COR-L47 (cell line): ENCODE measurements at places on chromosomes 13 and 19.

DNA sequence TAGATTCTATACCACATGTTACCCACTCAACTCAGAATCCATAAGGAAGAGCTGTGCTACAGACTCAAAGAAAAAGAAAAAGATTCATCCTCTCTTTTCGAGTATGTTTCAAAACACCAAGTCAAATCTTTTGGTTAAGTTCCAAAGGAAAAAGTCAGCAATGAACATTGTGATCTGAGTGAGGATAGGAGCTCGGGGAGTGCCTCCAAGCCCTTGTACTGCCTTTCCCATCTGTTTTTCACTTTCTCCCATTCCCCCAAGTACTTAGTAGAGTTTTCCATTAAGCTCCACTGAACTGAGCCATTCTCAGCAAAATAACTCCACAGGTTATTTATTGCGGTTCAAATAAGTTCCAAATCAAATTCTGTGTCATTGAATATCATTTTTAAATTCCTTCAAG, 47.7 kb upstream of the MAB21L1 start:
- DNase-seq: no peak

DNA sequence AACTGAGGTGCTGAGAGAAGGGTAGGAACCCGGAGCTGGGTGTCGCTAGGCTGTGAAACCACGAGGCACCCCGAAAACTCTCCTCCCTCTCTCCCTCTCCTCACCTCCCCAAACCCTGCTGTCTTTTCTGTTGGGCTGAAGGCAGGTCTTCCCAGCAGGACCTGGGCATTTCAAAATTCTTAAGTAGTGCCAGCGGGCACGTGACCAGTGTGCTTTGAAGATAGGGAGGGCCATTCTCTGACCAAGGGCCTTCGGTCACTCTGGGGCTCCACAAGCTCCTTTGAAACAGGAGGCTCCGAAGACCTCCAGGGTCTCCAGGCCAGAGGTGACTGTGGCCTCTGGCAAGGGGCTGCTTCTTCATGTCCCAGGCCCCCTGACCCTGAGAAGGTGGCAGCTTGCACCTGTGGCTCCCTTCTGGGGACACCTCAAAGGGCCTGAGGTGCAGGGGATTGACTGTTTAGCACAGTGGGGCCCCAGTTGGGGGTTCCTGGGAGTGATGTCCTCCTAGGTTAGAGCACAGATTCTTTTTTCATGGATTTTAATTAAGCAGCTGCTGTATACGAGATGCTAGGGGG, 48.3 kb downstream of the DNM2 start:
- DNase-seq: no peak

DNA sequence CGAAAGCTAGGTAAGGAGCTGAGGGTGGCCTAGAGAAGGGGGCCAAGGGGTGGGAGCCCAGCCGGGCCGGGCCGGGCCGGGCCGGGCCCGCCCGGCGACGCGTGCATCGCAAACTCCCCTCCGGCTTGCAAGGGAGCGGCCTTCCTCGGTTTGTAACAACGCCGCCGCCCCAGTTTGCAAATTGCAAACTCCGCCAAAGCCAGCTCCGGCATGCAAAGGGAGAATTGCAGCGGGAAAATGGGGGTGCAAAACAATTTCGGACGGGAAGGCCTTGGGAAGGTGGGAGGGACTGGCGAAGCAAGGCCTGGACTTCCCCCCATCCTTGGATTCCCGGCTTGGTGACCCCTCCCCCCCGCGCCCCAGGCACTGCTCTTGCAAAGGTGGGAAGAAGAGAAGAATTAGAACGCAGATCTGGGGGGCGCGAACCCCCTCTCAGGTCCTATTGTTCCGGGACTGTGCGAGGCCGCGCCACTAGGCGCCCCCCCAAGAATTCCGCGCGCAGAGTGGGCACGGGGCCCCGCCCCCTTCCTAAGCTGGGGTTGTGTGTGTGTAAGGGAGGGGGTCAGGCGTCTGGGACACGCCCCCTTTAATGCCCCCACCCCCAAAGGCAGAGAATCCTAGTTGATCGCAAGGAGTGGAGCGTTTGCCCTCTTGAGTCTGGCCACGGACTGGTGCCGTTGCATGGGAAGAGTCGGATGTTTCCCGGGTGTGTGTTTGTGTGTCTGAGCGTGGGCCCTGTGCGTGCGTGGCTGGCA, 926 bp downstream of the PRR12 start:
- DNase-seq: peak; percentile 45

GRCh38 chr19:12694641-12695040, 1.8 kb downstream of the FBXW9 start:
- DNase-seq: no peak

GRCh38 chr19:1373534-1374249, 10.0 kb upstream of the NDUFS7 start:
- DNase-seq: no peak

DNA sequence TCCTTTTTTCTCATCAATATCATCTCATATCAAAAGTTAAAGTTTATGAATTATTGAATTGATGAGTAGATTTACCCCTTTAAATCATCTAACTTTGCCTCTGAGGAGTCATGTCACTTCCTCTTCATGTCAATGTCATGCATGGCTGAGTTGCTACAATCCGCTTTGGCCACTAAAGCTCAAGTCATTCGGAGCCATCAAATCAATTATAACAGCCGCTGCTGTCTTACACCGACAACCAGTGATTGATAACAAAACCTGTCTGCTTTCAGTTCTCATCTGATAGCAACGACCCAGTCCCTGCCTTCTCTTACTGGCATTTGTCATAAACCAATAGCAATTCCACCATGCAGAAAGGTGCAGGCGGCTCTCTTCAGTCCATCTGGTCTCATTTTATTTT, 429.3 kb downstream of the DIAPH3 start:
- DNase-seq: no peak

GRCh38 chr13:99384468-99384867, 77.3 kb upstream of the GPR183 start:
- no peak for DNase-seq

DNA sequence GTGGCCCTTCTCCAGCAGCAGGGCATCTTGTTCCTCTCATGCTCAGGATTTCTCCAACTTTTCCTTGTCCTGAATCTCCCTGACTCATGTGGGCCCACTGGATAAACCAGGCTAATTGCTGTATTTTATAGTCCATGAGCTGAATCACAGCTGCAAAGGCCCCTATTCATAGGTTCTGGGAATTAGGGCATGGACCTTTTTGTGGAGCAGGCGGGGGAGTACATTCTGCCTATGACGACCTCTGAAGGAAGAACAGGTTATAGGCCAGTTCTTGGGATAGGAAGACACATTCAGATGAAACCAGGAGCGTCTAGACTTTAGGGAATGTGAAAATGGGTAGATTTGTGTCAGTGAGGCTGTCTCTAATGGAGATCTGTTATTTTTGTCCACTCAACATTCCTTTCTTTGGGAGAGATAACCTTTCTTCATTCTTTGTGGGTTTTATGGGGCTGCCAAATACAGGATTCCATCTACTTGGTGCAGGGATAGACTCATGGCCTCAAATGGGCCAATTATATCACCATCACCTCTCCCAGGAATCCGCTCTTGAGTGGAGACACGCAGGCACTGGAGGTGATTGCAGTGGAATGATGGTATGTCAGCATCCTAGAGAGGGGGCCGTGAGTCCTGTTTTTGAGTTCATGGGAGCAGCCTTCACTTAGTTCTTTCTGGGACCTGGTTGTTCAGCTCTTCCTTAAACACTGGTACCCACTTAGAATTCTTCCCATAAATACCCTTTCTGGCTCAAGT, 45.1 kb upstream of the CNMD start:
- no peak for DNase-seq

DNA sequence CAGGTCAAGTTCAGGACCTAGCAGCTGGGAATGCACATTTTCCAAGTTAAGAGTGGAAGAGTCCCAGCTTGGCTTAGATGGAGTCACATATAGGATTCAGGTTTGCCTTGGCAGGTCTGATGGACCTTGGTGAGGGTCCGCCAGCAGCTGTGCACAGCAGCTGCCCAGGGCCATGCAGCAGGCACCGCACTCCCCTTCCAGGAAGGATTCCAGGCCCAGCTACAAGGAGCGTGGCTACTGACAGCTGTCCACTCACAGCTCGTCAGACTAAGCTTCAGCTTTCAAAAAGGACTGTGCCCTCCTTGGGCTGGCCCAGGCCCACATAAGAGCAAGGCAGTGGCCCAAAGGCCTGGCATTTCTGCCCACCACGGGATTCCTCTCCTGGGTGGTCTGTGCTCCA, 68.4 kb downstream of the ALOX5AP start:
- no peak for DNase-seq

DNA sequence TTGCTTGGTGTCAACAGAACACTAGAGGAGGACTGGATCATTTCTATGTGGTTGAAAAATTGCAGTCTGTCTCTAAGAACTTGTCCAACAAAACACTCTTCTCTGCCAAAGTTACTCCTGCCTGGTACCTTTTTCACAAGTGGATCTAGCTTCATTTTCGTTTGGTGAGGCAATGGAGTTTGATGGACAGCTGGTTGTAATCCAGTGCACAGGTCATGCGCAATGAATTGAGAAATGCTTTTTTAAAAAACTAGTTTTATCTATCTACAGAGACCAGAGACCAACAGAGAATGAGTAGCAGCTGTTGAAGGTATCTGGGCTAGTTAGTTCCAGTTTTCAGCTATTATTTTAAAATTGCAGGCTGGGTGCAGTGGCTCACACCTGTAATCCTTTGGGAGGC, 12.0 kb upstream of the KBTBD6 start:
- DNase-seq: no peak

DNA sequence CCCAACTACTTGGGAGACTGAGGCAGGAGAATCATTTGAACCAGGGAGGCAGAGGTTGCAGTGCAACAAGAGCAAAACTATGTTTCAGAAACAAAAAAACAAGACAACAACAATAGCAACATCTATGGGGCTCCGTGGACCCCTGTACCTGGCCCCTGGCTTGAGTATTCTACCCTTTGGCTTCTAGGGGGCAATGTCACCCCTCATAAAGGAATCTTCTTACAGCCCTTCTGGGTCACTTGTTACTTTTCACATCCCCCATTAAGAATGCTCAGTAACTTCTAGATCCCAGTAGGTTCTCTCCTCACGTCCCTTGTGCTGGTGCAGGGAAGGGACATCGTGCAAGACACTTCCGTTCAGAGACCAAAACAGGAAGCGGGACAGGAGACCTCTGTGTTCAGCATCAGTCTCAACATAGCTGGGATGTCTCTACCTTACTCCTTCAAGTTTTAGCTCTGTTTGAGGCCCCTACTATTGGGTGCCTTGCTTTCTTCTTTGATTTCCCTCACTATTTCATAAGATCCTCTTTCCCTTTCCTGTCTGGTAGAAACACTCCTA, 218.1 kb upstream of the ARGLU1 start:
- DNase-seq: no peak

DNA sequence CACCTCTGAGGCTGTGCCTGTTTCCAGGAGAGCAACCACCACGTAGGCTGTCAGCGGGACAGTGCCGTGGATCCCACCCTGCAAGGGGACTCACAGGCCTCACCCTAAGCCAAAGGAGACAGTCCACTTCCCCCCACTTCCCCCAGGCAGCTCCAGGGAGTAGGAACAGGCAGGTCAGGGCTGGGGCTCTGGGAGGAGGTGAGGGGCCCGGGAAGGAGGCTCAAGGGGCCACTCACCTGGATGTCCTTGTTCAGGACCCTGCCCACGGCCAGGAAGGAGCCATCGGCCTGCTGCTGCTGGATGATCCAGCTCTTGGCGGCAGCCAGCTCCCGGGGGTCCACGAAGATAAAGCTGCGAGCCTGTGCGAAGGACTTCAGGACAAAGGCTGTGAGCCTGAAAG, 25.6 kb downstream of the F2RL3 start:
- no peak for DNase-seq

DNA sequence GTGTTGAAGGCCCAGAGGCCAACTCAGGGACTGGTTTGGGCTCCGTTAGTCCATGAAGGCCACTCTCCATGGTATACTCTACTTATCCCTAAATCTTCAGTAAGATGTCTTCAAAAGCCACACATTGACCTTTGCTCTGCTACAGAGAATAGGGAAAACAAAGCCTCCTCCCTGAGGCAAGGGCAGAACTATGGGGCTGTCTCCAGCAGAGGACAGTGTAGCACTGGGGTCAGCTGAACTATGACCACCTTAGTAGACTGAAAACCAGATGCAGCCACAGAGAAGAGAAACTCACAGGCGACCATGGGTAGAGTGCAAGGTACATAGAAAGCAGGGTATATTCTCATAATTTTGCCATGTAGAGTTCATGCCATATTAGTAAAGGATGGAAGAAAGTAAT, 587.4 kb downstream of the LMO7 start:
- DNase-seq: no peak

- no peak for DNase-seq
Measured at GRCh38 chr13:94033830-94034642, 445.4 kb downstream of the DCT start.

DNA sequence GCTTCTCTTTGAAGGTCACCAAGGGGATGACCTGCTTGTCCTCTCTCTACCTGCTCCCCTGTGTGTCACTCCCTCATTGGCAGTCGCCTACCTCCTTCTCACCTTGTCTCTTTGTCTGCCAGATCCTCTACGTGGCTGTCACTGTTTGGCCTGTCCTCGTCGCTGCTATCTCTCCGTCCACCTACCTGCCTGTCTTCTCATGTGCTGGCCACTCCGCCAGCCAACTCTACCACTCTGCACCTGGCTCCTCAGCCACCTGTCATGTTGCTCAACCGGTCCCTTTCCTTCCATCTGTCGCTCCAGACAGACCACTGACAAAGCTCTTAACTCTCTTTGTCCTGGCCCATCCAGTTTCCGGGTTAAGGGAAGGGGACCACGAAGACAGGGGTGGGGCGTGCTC, at the start of gene KLK12:
Gene KLK12, minus strand, starts transcription at position 299 of the 400 bp plus-strand sequence. CDS start 381 bp downstream, outside the sequence.
- DNase-seq: no peak

GRCh38 chr19:37221136-37221535, 3.1 kb downstream of the ZNF383 start:
- DNase-seq: no peak

DNA sequence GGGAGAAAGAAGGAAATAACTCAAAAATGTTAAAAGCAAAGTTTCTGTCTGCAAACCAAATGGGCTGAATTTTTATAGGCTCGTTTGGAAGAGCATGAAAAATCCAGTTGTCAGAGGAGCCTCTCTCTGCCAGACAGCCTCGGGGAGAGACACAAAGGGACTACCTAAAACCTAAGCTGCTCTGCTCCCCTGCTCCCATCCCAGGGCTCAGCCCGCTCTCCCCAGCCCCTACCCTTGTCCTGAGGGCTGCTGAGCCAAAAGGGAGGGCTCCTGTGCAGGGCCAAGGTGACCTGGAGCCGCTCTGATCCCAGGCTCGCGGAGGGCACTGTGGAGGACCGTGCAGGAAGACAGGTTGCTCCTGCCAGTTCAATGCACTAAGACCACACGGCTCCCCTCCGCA, 96.7 kb upstream of the UQCRFS1 start:
- no peak for DNase-seq
